Activated CD4-positive, alpha-beta T cell treated with anti-CD3 and anti-CD28 coated beads for 24 hours (primary cell): ENCODE measurements at places on chromosomes 13 and 19.

GRCh38 chr13:49319551-49319950 is 71.8 kb downstream of the CDADC1 start:
- DNase-seq: no peak

DNA sequence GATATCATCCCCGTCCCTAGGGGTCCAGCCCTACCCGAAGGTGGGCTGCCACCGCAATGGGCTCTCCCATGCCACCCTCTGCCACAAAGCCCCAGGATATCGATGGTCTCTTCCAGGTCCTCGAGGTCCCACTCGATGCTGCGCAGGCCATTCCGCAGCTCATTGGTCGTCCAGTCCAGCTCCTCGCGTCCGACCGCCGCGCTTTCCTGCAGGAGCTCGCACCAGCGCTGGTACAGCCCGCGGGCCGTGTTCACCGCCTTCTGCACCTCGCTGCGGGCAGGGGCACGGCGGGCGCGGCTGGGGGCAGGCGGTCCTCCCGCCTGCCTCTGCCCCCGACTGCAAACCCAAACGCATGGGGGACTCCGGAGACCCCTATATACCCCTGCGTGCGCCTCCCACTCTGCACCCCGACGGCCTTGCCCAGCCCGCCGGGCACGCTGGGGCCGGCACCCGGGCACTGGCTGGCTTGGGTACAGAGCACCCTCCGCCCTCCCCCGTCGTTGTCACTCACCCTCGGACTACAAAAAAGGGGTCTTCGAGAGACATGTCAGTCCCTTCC is 468 bp downstream of the STX10 start:
- DNase-seq: no peak

DNA sequence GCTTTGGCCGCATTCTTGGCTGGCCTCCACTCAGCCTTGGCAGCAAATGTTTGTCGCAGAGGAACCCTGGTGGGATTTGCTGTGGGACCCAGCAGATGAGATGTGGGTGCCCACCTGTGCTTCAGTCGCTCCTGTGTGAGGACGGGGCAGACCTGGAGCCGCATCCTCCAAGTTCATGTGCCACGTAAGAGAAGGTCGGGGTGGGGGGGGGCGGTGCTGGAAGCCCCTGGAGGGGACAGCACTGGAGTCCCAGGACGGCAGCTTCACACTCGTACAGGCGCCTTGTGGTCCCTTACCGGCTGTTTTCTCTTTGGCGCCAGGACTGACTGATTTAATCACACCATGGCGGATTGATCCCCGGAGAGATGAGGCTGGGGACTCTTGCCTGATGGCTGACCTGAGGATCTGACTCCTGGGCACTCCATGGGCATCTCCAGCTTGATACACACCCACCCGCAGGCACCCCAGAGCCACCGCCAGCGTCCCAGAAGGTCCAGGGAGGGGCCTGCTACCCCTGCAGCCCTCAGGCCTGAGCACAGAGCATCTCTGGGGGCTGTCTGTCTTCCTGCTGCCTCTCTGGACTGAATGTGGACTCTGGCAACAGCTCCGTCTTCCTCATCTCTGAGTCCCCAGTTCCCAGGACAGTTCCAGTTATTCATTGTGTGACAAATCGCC is 10.0 kb upstream of the GRTP1 start:
- DNase-seq: no peak

- DNase-seq: no peak
Measured at GRCh38 chr13:104980586-104980985, 1554.9 kb downstream of the EFNB2 start.

DNA sequence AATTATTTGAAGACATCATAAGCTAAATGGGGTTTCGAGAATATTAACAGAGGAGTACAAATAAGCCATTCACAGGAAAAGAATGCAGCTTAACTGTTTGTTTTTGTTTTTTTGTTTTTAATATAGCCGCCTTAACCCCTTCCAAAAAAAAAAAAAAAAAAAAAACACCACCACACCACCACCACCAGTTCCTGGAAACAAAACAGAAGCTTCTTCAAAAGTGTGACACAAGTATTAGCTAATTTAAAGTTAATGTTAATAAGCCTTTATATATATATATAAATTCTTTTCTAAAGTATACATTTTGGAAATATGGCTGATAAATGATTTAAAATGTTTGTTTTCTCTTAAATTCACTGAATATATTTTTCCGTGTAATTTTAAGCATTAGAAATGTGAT is 1.4 kb downstream of the RAP2A start:
- no peak for DNase-seq

- no peak for DNase-seq
Measured at GRCh38 chr13:76637641-76638141, 248.5 kb downstream of the KCTD12 start.

DNA sequence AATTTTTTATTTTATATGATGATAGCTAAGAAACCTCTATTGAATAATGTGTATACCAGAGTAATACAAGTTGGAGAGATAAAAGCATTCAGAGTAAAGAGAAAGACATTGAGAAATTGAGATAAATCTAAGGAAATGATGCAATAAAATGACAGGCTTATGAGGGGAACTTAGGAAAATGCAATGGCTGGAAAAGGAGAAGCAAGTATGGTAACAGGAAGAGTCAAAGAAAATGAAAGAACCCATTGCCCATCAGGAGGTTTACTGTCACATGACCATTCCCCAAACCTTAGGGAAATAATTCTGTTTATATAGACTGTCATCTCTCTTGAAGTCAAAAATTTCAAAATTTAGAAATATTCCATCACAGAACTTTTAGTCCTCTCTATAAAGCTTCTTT is 808.0 kb upstream of the PRR20A start:
- no peak for DNase-seq

DNA sequence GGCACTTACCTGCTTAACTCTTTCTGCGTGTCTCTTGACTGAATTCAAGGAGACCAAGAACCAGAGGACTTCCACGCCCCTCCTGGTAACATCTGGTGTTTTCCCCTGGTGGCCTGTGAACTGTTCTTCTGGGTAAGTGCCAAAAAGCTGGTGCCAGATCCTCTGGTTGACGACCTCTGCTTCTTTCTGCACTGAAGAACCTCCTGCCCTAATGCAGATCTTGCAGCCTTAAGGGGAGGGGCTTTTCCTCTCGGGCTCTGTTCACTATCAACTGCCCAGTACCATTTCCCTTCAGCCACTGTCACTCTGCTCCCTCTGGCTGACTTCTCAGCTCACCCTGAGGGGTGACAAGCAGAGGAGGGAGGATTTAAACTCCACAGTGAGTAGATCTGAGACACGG is 6.1 kb upstream of the ERVV-1 start:
- DNase-seq: no peak

GRCh38 chr13:73074014-73074413 is 15.2 kb downstream of the KLF5 start:
- no peak for DNase-seq

- DNase-seq: peak; percentile 46
Measured at GRCh38 chr19:19185853-19186740, 5.9 kb downstream of the BORCS8 start.

GRCh38 chr13:114067381-114067885 is 65.0 kb downstream of the RASA3 start:
- DNase-seq: no peak

GRCh38 chr19:39319892-39320248 is 793 bp downstream of the LRFN1 start:
- DNase-seq: no peak

GRCh38 chr13:34620074-34620850 is 321.8 kb upstream of the NBEA start:
- DNase-seq: no peak

DNA sequence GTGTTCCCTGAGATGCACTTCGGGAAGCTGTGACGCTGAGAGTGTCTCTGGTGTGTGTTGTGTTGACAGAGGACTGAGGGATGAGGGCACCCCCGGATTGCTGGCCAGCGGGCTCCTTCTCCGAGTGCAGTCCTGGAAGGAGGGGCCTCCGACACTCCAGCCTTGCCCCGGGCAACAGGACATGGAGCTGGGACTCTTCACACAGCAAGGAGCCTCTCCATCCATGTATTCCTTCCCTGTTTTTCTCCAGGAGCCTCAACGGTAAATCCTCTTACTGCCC is 61.3 kb downstream of the SOX1 start:
- DNase-seq: no peak

DNA sequence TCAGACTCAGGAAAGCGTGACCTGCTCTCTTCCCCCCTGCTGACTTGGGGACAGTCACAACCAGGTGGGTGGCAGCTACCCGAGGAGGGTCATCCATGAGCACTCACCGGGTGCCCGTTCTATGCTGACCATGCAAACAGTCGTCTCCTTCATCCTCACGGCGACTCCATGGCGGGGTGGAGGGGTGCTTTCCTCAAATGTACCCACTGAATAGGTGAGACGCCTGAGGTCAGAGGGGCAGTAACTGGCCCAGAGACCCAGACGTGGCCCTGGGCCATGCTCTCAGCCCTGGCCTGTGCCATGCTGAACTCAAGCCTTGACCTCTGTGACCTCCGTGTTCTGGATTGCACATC is 59.2 kb upstream of the TPM4 start:
- DNase-seq: no peak

DNA sequence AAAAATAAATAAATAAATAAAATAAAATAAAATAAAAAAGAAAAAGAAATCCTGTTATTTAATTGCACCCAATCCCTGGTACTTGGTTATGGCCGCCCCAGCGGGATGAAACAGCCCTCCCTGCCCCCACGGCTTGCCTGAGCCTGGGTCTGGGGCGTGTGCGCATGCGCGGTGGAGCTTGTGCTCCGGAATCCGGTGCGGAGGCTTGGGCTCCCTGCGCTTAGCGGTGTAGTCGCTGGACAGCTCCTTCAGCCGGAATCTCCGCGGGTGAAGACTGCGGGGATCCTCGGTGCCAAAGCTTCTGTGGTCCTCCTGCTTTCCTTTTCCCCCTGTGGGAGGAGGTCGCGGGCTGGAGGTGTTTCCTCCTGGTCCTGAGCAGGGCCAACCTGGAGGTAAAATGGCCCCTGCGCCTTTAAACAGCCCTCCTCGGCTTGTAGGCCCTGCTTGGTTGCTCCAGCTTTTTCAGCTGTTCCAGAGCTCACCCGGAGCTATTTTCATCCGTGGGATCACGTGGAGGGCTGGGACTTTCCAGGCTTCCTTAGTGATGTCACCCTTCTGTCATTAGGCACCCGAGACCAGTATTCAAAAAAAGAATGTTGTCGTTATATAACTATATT is at the start of gene PLA2G4C:
Gene PLA2G4C, minus strand, starts transcription at position 468 of the 617 bp plus-strand sequence. CDS start 4,288 bp downstream, outside the sequence.
- DNase-seq: peak; percentile 79

- no peak for DNase-seq
Measured at GRCh38 chr19:32619051-32619685, 38.2 kb downstream of the PDCD5 start.

DNA sequence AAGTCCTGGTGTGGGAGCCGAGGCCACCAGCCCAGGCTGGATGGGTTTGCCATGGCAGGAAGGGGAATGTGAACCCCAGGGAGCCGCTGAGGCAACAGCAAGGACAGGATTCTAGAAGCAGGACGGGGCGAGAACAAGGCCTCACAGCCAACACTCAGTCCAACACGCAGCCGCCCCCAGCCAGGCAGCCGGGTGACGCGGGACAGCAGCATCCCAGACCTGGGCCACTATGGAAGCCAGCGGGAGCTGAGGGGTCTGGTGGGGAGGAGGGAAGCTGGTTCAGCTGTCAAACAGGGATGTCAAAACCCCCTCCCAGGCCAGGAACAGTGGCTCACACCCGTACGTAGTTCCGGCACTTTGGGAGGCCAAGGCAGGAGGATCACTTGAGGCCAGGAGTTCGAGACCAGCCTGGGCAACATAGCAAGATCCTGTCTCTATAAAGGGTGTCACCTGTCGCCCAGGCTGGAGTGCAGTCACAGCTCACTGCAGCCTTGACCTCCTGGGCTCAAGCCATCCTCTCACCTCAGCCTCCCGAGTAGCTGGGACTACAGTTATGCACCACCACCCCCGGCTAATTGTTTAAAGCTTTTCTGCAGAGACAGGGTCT is 6.8 kb downstream of the MEX3D start:
- DNase-seq: no peak

DNA sequence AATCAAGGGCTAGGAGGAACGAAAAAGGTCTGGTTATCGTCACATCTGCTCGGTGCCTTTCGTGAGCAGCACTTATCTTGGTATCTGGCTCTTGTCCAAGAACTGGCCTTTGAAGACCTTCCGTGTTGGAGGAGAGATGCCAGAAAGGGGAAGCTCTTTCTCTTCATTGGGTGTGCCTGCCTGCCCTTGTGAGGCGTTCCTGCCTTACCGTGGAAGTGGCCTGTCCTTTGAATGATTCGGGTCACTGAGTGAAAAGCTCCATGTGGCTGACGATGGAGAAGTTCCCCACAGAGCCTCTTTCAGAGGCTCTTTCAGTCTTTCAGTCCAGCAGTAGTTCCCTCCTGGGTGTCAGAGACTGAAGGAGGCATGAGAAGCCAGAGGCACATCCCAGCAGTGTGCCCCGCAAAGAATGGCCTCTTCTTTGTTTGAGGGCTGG is 121.5 kb upstream of the SLC10A2 start:
- no peak for DNase-seq

- DNase-seq: no peak
Measured at GRCh38 chr19:55112777-55113569, 4.5 kb downstream of the PPP1R12C start.

DNA sequence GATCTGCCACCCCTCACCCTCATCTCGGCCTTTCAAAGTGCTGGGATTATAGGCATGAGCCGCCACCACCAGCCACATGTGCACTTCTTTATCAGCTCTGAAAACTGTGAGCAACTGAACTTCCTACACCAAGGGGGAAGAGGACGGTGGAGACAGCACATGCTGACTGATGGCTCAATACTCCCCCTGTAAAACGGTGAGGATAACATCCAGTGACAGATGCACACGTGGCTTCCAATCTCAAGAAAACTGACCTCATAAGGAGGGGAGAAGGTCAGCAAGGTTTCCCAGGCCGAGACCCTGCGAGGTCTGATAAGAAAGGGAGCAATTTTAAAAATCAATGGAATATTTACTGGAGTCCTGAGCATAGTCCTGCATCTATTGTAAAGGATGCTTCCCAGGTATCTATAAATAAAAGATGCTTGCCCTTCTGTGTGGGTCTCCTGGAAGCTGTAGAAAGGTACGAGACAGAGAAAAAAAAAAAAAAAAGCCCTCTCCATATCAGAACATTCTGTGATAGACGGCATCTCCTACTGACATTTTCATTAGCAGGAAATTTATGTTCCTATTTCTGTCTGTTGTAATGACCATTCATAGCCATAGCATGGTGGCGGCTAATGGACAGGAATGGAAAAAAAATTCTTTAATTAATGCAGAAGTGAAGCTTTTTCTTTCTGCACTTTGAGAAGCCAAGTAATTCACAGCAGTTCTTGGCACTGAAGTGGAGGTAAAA is 385.1 kb downstream of the ZNF536 start:
- DNase-seq: no peak

- DNase-seq: no peak
Measured at GRCh38 chr13:28856287-28856686, 36.1 kb downstream of the MTUS2 start.

DNA sequence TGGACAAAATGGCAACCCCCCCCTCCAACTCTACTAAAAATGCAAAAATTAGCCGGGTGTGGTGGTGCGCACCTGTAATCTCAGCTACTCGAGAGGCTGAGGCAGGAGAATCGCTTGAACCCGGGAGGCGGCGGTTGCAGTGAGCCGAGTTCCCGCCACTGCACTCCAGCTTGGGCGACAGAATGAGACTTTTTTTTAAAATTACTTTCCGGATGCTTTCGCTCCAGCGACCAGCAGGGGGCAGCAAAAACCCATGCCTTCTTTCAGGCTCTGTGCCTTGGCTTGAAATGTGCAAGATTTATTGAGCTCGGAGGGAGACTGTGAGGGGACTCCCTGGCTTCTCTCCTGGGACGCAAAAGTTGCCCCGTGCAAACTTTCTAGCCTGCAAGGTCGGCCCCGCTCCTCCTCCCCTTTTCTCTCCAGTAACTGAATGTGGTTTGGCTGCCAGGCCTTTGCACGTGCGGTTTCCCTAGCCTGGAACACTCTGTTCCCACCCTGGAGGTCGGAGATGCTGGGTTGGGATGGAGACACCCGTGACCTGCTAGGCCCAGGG is 61.4 kb upstream of the NFIC start:
- DNase-seq: peak; percentile 71

- DNase-seq: no peak
Measured at GRCh38 chr13:67033170-67033569, 197.0 kb downstream of the PCDH9 start.
